ENCODE measurements at places on chromosomes 2 and 18.

DNA sequence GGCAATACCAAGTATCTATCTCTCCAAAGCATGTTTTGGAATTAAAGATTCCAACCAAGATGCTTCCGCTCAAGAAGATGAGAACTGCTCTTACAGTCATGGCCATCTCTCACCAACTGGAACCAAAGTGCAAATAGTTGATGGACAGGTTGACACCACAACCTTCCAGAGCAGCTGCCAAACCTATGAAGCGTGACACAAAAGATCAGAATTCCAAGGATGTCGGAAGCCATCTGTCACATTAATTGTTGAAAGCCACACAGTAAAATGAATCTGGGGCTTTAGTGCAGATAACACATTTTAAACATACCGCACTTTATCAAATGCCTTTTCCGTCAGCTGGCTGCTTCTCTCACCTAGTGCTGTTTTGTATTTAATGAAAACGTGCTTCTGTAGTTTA, 195.7 kb downstream of the CDH20 start:
- no peak for DNase-seq

- no peak for DNase-seq
Observed at GRCh38 chr2:10355471-10356438, 53.1 kb downstream of the HPCAL1 start.

GRCh38 chr18:75063196-75063595, 145.7 kb downstream of the PTGR3 start:
- no peak for DNase-seq

- no peak for DNase-seq
Observed at GRCh38 chr2:68134120-68134519, 23.6 kb upstream of the PNO1 start.

- no peak for DNase-seq
Observed at GRCh38 chr2:207142461-207142860, 23.3 kb downstream of the KLF7 start.

GRCh38 chr2:71043531-71044407, 24.7 kb upstream of the NAGK start:
- DNase-seq, result no peak

DNA sequence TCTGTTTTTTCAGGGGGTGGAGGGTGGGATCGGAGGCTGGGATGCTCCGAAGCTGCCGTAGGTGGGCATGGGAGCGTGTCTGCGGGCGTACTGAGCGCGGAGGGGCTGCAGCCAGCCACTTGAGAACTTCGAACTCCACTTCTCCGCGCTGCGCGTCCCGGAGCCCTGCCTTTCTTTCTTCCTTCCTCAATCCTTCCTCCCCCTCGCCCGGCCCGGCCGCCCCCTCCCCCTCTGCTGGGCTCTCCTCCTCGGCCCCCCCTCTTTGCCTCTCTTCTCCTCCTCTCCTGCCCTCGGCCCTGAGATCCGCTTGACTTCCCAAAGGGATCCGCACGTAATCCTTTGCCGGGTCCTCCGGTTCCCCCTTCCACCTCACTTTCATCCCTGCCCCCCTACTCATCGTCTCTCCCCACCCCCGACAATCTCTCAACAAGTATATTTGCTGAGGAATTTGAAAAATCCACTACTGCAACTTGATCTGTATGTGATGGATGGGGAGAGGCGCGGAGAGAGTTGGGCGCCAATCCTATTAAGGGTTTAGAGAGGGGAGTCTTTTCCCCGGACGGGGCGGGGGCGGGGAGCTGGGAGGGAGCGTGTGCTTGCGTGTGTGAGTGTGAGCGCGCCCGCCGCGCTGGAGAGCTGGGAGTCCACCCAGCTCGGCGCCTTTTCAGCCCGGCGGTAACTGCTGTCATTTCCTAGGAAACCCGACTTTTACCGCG, 1.1 kb downstream of the GLI2 start:
- DNase-seq, result peak; percentile 49

- no peak for DNase-seq
Observed at GRCh38 chr18:25662272-25662671, 310.3 kb upstream of the ZNF521 start.

GRCh38 chr2:65482971-65483370, 50.6 kb upstream of the SPRED2 start:
- DNase-seq, result no peak

DNA sequence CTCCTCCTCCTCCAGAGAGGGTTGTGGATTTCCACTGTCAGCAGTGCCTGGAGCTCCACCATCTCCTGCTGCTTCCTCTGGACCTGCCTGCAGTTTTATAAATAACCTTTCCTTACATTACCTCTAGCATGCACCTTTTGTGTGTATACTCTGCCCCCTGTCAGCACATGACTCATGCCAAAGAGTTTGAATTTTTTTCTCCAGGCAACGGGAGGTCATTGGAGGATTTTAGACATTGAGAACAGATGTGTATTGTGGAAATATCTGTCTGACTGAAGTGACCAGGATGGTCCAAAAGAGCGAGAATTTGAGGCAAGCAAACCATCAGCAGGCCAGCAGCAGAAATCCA, 31.7 kb downstream of the IL37 start:
- no peak for DNase-seq

DNA sequence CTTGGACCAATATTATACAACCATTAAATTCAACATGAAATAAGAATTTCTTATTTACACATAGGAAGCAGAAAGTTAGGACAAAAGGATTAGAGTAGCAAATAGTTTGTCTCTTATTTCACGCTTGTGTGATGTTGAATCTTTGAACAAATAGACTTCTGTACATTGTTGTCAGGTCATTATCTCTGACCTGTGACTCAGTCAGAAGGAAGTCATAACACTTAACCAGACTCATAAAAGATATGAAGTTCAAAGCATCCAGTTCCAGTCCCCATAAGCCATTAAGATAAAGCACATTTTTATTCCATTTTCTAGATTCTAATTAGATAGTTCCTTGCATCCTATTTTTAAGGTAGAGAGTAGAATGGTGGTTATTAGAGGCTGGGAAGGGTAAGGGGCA, 130.8 kb downstream of the UPP2 start:
- no peak for DNase-seq

DNA sequence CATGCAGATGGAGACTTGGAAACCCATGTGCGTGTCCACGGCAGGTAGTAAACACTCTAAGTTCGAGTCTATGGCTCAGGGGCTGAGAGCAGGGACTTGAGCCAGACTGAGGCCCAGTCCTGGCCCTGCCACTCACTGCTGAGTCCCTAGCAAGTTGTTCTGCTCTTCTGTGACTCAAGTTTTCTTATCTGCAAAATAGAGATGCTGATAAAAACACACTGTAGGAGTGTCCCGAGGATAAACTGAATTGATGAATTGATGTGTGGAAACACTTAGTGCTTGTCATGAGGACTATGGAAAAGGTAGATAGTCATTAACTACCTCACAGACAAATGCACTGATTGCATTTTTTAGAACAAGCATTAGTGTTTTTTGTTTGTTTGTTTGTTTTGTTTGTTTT, 73.2 kb downstream of the BOLA3 start:
- no peak for DNase-seq

GRCh38 chr2:200762127-200762526, 49.6 kb upstream of the BZW1 start:
- no peak for DNase-seq

DNA sequence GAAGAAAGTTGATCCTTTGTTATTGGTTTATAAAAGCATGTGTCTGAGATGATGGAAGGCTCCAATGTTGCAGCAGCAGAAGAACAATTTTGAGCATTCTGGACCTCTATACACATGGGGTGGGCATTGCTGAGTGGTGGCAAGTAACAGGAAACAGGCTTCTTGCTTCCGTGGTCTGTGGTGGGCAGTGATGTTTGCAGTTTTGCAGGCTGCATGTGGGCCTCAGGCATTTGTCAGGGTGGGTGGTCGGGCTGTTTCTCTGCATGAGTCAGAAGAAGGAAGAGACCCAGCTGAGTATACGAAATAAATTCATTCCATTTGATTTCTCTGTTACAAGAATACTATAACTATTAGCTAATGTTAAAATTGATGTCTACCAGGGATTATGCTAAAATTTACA, 239.5 kb upstream of the COL3A1 start:
- no peak for DNase-seq

DNA sequence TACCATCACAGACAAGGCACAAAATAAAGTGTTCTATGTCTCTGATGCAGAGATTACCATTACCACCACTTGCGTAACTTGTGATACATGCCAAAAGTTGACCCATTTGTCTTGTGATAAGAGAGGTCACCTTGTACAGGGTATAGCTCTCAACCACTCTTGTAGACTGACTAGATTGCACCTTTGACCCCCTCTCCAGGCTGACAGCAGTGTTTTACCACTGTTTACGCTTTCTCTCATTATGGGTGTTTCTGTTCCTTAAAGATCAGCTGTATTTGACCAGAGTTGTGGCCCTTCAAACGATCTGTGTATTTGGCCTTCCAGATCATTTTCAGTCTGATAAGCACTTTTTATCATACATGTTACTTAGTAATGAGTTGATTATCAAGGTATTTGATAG, 215.7 kb upstream of the HNMT start:
- no peak for DNase-seq

DNA sequence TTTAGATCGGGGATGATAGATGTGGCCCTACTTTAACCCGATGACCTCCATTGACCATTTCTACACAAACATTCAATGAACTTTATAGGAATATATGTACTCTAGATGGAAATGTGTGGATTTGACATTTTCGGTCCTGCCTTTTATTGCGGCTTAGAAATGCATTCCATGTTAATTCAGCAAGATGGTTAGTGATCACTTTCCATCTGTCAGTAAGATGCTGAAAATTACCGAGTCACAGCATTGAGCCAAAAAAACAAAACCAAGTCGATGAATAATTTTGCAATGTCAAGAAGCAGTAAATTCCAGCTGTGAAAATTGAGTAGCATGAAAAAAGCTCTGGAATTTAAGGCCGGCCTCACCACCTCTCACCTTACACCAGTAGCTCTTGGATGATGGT, 1642.6 kb upstream of the NXPH2 start:
- DNase-seq, result no peak

DNA sequence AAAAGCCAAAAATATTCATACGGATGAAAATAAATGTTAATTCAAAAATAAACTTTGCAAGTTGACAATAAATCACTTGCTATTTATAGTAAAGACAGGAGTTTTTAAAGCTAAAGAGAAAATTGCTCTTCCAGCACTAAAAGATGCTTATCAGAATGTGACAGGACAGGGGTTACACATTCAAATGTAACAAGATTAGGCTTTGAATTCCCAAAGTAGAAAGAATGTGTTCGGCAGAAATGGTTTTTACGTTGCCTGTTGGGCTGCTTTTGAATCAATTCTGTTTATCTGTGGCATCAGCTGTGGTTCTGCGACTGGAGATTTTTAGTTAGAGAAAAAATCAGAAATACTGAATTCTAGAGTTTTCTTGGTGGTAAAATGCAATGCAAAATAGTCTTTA, 669.4 kb downstream of the CPS1 start:
- DNase-seq, result no peak

- DNase-seq, result no peak
Observed at GRCh38 chr2:224518806-224519580, 66.2 kb downstream of the CUL3 start.

GRCh38 chr2:45391866-45392265, 219.2 kb downstream of the SRBD1 start:
- DNase-seq, result no peak
